ENCODE measurements at places on chromosomes 3 and 15. TPM values are rescaled to one million over a fixed set of nuclear protein-coding genes. Genes with fewer than 3 reads are reported as not detected.
A peak's percentile ranks its signal among the peaks of the same experiment; 100 is the strongest.

GRCh38 chr15:39167164-39168058 is 413.5 kb upstream of the THBS1 start:
- peaks cover 4% of the 10 kb centered on the region for H3K4me1 ChIP-seq
- H3K4me3 ChIP-seq, result no peak overlapping the region
- no peak overlapping the region for H3K27ac ChIP-seq
- DNase-seq, result no peak

- H3K27me3 ChIP-seq, result no peaks in the 10 kb centered on the region
- no peaks in the 10 kb centered on the region for H3K36me3 ChIP-seq
- no peaks in the 10 kb centered on the region for H3K4me1 ChIP-seq
- no peak overlapping the region for H3K4me3 ChIP-seq
Measured at GRCh38 chr3:186002884-186003472, 65.2 kb upstream of the TRA2B start.

GRCh38 chr3:145422556-145422955 is 738.4 kb downstream of the PLOD2 start:
- no peaks in the 10 kb centered on the region for H3K4me1 ChIP-seq
- H3K4me3 ChIP-seq, result no peak overlapping the region
- no peak overlapping the region for H3K27ac ChIP-seq
- no peak for DNase-seq

- H3K36me3 ChIP-seq, result no peaks in the 10 kb centered on the region
- DNase-seq, result no peak
- H3K27ac ChIP-seq, result no peak overlapping the region
Measured at GRCh38 chr3:23312866-23313265, 109.7 kb downstream of the UBE2E2 start.

The ZBTB47 gene
- polyA plus RNA-seq, result 18.1 TPM

- no peak for DNase-seq
- no peak overlapping the region for H3K4me3 ChIP-seq
- H3K36me3 ChIP-seq, result no peaks in the 10 kb centered on the region
- H3K4me1 ChIP-seq, result no peaks in the 10 kb centered on the region
Measured at GRCh38 chr3:155572085-155572484, 172.8 kb downstream of the PLCH1 start.

- H3K27ac ChIP-seq, result peak overlapping the region; percentile 54
- H3K36me3 ChIP-seq, result no peaks in the 10 kb centered on the region
- no peaks in the 10 kb centered on the region for H3K27me3 ChIP-seq
Measured at GRCh38 chr3:31848163-31848818, 132.8 kb downstream of the OSBPL10 start.

- H3K4me3 ChIP-seq, result no peak overlapping the region
- H3K27ac ChIP-seq, result no peak overlapping the region
- no peaks in the 10 kb centered on the region for H3K27me3 ChIP-seq
- no peak for DNase-seq
- no peaks in the 10 kb centered on the region for H3K36me3 ChIP-seq
- H3K4me1 ChIP-seq, result no peaks in the 10 kb centered on the region
Measured at GRCh38 chr3:31823184-31823583, 157.9 kb downstream of the OSBPL10 start.

- H3K27me3 ChIP-seq, result no peaks in the 10 kb centered on the region
- DNase-seq, result no peak
- peaks cover 5% of the 10 kb centered on the region for H3K4me1 ChIP-seq
- H3K4me3 ChIP-seq, result no peak overlapping the region
- H3K36me3 ChIP-seq, result no peaks in the 10 kb centered on the region
Measured at GRCh38 chr3:22951910-22952309, 251.2 kb upstream of the UBE2E2 start.

DNA sequence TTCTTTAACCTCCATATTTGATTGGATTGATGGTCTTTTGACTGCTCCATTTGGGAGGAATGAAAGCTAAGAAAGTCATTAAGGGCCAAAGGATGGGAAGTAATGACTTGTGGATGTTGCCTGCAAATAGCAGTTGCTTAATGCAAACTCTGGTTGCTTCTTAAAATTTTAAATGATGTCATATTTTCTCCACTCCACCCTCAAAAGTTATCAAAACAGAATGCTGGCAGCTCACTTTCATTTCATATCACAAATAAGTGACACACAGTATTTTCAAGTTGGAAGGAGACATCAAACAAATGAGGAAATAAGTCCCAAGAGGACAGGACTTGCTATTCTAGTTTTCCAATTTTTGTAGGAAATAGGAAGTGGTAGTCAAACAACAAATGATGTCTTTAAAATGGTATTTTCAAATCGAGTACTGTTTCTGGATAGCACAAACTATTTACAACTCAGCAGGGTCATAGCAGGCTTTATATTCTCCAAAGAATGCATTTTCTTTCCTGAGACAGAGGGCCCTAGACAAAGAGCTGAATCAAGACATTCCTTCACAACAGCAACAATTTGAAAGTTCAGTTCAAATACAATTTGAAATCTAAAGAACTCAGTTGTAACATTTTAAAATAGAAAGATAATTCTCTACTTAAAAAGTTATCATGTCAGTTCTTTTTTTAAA is 165.1 kb upstream of the UBE2E1 start:
- H3K4me3 ChIP-seq, result no peak overlapping the region
- no peak for DNase-seq
- no peaks in the 10 kb centered on the region for H3K4me1 ChIP-seq

DNA sequence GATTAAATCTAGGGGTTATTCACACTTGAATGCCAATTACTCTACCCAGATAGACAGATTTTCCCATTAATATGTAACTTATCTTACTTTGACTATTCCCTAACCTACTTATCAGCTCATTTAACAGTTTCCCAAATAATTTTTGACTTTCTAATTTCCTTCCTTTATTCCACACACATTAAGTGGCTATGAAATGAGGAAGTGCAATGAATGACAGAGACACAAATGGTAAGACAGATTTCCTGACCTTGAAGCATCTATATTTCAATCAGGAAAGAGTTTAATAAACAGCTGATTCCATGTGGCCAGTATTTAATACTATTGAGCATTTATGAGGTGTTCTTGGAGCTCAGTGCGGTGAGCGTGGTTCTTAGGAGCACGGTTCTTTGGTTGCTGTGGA is 78.8 kb downstream of the SLC7A14 start:
- H3K36me3 ChIP-seq, result no peaks in the 10 kb centered on the region
- no peaks in the 10 kb centered on the region for H3K4me1 ChIP-seq
- no peak overlapping the region for H3K27ac ChIP-seq
- H3K27me3 ChIP-seq, result no peaks in the 10 kb centered on the region
- DNase-seq, result no peak
- H3K4me3 ChIP-seq, result no peak overlapping the region

The DZIP1L gene
- polyA plus RNA-seq, result 6.6 TPM

The MOBP gene
- polyA plus RNA-seq, result 19.5 TPM

- no peak overlapping the region for H3K4me3 ChIP-seq
- no peaks in the 10 kb centered on the region for H3K36me3 ChIP-seq
- no peak overlapping the region for H3K27ac ChIP-seq
- no peaks in the 10 kb centered on the region for H3K4me1 ChIP-seq
Measured at GRCh38 chr15:92979011-92979701, 79.0 kb downstream of the CHD2 start.

GRCh38 chr15:78715434-78715833 is 74.4 kb upstream of the CHRNB4 start:
- no peaks in the 10 kb centered on the region for H3K4me1 ChIP-seq
- DNase-seq, result no peak
- no peak overlapping the region for H3K27ac ChIP-seq
- H3K27me3 ChIP-seq, result no peaks in the 10 kb centered on the region

The ABI3BP gene
- 58.2 TPM for polyA plus RNA-seq

DNA sequence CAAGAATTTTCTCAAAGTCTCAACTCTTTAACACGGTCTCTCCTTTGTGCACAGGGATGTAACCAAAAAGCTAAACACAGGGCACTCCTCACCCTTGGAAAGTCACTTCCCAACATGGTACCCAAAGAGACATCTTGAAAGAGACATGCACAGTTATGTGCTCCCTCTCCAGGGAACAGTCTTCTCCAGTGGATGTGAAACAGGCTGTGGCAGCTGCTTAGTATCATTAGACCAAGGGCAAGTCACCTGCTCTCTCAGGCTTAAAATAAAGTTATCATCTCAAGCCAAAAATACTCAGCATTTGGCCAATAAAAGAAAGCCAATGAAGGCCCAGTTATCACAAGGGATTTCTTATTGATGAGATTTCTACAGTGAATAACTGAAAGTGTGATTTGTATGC is 128.3 kb downstream of the WDR76 start:
- no peaks in the 10 kb centered on the region for H3K4me1 ChIP-seq
- no peaks in the 10 kb centered on the region for H3K36me3 ChIP-seq

GRCh38 chr15:75065467-75065850 is 42.1 kb downstream of the PPCDC start:
- H3K4me1 ChIP-seq, result peaks cover 62% of the 10 kb centered on the region
- H3K4me3 ChIP-seq, result no peak overlapping the region
- peak overlapping the region; percentile 80 for H3K27ac ChIP-seq
- no peaks in the 10 kb centered on the region for H3K27me3 ChIP-seq

The NDUFB4 gene
- 279 TPM for polyA plus RNA-seq

DNA sequence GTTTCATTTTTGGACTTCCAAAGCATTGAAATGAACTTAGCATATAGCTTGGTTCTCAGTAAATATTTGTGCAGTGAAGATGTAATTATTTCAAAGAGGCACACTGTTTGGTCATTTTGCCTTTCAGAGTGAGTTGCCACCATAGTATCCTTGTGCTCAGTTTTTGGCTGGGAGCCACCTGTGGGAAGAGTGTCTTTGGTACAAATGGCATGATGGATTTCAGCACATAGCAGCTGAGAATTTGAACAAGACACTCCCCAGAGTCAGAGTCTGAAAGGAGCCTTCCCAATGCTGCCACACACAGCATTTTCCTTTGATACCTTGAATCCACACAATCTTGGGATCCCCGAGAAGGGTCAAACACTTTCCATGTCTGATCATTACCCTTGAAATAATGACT is 897.2 kb upstream of the ARPP21 start:
- H3K27ac ChIP-seq, result no peak overlapping the region
- DNase-seq, result no peak
- no peak overlapping the region for H3K4me3 ChIP-seq
- H3K36me3 ChIP-seq, result no peaks in the 10 kb centered on the region

The HPS3 gene
- 14.6 TPM for polyA plus RNA-seq
